Stimulated activated CD8-positive, alpha-beta memory T cell treated with anti-CD3 and anti-CD28 coated beads, Interleukin-4, amount 100 ng/mL, for 4 hours (primary cell): ENCODE measurements at places on chromosomes 3 and 15.

DNA sequence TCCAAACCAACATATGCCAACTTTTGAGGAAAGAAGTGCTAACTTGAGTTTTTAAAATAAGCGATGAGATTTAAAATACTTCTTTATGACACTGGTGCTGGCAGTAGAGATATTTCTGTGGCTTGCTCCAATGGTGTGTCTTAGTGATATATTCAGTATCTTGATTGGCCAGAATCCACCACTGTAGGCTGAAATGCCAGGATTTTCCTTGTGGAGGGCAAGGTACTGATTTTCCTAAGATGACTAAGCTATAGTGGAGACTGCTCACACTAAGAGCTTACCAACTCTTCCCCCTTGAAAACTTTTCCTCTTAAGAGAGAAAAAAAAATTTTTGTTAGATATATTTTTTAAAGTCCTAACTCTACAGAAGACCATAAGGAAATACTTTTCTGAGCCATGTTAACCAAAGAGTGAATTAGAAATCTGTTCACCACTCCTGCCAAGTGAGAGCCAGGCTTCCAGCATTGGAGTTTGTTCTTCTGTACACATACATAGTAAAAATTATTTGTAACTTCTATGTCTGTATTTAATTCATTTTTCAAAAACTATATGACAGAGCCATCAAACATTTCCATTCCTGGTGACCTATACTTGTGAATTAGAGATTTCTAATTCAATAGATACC lies 109.1 kb downstream of the PPP2R3A start:
- no peak for DNase-seq

DNA sequence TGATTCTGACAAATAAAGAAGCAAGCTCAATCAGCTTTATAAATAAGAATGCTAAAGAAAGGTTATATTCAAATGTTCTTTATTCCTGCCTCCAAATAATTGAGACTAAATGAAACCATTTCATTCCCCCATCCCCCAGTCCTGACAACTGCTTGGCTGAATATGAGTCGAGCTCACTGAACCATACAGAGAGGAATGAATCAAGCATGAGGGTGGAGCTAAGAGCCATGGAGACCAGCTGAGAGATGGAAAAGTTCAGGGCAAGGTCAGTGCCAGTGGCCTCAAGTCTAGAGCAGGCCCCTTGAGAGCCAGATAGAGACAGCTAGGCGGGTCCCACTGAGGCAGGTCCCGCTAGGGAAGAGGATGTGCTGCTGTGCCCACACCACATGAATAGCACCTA lies 188.7 kb upstream of the EIF1B start:
- DNase-seq = no peak

DNA sequence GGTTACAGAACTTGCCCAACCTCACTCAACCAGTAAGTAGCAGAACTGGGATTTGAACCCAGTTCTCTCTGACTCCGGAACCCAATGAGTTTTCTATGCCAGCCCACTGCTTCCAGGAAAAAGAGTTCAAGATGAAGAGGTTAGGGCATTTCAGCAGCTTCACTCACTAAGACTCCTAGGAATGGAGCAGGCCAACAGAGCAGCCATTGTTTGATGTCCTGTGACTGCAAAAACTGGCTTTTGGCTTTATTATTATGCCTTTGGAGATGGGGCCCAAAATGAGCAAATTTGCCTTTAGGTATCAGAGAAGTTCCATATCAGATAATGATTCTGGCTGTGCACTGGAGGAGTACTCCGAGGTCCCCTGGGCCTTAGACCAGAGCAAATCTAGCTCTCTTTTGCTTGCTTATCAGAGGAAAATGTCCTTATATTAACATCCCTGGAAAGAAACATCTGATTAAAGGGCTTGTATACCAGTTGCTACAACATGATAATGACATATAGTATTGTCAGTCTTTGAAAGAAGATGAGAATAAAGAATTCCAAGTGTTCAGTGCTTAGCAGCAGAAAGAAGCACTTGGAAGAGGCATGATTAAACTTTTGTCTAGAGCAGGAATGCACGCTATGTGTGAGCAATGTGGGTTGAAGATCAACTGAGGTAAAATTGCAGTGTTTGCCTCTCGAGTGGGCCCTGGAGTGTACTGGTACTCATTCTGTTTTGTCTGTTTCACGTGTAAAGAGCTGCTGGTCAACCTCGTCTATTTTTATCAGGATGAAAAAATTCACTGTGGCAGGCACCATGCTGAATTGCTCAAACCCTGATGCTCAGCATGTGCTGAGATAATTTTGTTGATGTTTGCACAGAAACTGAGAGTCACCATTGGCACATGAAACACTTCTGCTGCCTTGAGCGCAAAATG lies 21.8 kb upstream of the KLHL24 start:
- DNase-seq = no peak

GRCh38 chr15:67608638-67608959 lies 66.1 kb downstream of the MAP2K5 start:
- no peak for DNase-seq

- no peak for DNase-seq
Observed at GRCh38 chr3:156290924-156291271, 170.5 kb downstream of the KCNAB1 start.

DNA sequence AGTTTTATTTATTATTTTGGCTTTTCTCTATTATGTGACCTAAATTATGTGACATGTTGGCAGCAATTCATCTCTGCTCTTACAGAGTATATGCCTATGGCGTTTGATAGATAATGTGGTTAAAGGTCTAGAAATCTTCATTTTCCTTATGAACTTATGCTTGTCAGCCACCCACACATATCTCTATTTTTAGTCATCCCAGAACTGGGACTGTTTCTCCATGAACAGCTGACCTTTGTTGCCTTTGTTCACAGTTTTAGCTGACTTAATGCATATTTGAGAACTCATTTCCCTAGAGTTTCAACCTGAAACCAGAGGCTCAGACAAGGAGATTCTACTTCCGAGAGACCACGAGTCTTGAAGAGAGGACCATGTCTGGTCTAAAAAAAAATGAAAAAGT lies 176.5 kb downstream of the RAP2B start:
- no peak for DNase-seq

GRCh38 chr3:107545680-107546120 lies 22.9 kb downstream of the BBX start:
- DNase-seq = no peak

DNA sequence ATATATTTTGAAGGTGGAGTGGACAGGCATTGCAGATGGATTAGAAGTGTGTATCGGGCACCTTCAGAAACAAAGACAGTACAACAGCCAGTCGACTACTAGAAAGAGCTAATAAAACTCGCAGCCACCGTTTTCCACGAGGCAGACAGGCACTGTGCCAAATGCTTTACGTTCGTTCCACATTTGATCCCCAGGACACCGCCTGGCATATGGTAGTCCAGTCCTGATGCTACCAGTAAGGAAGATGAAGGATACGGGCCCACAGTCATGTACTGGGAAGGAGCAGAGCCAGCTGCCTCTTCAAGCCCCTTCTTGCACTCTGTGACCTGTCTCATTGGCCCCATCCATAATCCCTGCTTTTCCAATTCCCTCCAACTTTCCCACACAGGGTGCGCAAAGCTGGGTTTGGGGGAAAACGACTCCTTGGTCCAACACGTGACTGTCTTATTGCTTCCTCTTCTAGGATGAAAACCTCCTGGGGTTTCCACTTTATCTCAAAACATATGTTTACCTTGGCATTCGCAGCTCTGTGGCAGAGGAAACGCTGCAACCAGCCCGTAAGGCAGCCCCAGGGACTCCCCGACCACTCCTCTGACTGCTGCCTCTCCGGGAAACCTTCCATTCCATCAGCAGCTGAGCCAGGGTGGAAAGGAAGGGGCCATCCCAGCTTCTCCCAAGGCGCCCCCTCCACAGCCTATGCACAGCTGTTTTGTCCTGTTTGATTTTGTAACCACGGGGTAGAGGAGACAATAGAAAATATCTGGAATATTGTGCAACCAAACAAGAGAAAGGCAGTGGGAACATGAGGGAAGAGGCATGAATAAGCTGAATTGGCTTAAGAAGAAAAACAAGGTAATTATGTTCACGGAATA lies 107.4 kb downstream of the ADAMTS17 start:
- no peak for DNase-seq

DNA sequence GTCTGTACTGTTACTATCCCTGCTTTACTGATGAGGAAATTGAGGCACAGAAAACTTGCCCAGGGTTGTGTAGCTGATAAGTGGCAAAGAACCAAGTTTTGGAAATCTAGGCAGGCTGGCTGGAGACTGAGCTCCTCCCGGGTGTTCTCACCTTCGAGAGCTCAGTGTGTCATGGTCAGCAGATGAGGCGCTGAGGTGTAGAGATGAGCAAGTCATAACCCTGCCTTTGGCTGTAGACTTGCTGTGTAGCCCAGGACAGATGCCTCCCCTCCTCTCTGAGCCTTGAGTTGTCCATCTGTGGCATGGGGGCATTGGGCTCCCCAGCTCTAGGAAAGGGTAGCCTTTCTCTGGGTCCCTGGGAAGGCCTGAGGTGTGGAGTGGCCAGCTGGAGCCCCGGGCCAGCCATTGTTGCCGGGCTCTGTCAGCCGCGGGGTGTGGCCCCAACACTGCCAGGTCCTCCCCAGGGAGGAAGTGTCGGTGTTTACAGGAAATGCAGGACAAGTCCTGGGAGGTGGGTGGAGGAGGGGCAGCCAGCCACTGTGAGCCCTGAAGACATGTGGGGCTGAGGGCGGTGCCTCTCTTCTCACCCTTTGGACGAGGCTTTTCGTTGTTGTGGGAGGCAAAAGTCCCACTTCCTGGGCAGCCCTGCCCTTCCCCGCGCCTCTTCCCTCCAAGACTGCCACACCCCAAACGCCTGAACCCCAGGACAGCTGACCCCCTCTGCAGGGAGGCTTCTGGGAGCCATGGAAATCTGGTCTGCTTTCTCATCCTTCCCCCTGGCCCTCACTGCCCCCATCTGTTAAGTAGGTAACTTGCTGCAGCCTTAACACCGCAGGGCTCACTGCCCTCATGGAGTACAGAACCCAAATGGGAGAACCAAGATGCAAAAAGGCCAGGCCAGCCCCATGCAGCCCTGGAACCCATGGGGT lies 29.1 kb downstream of the FGD5 start:
- DNase-seq = no peak

GRCh38 chr3:123138839-123139444 lies 62.8 kb upstream of the SEC22A start:
- DNase-seq = no peak

DNA sequence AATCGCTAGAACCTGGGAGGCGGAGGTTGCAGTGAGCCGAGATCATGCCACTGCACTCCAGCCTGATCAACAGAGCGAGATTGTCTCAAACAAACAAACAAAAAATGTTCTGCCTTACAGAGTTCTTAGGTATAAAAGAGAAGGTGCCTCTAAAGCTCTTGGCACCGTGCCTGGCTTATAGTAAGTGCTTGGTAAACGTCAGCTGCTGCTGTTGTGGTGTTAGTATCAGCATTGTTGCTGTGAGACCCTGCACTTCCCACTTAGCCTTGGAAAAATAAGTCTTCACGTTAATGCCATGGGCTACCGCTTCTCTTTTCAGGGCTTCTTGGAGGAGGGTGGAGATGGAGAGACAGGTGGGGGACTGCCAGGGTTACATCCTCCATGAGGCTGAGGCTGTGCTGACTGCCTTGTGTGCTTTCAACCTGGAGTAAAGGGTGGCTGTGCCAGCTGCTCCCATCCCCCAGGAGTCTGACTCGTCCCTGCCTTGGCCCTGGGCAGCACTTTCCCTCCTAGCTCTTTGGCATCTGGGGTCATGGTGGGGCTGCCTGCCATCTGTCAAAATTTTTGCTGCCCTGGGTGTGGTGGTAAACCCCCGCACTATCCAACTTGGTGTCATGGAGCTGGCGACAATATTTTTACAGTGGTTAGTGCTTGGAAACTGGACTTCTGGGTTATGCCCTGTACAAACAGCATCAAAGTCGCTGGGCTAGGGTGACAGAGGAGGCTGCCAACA lies 17.8 kb downstream of the FLNB start:
- DNase-seq = no peak

GRCh38 chr15:67937153-67937761 lies 97.4 kb upstream of the RNU6-1 start:
- DNase-seq = no peak

DNA sequence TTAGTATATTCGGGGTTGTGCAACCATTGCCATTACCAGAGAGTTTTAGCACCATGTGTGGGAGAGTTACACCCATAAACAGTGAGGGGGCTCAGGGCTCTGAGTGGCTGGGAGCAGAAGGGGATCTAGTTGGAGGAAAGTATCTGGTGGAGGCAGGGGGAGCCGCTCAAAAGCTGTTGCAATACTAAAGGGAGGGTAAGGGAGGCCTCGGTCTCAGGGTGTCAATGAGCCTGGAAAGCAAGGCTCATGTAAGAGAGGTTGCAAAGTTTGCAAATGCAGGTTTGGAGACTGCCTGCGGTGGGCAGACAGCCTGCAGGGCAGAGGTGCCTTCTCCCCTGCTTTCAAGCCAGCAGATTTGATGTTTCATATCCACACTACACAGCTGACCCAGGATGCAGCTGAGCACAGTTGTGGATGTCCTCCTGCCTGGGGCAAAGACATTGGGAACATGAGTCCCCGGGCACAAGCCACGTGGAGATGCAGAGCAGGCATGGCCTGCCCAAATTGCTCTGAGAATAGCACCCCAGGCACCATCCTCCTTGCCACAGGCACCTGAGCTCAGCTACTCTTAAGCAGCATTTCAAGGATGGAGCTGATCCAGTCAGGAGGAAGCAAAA lies 181.4 kb downstream of the TLE3 start:
- DNase-seq = no peak

GRCh38 chr3:153052096-153052460 lies 109.9 kb upstream of the RAP2B start:
- DNase-seq = no peak

- no peak for DNase-seq
Observed at GRCh38 chr3:159453945-159454344, 534.7 kb upstream of the IL12A start.

DNA sequence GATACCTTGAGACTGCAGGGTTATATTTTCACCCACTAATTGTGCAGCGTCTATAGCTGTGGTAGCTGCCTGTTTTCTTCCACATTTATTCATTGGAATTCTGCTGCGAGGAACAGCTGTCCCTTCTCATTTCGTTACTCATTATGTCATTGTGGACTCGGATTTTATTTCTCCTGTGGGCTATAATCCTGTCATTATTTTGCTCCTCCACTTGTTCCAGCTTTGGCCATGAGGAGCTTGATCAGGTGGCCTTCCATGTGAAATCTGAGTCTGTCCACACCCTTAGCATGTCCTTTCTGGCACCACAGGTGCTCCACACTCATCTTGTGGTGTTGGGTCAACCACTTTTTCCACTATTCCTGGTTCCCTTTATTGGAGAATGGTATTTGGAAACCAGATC lies 14.8 kb downstream of the LYSMD4 start:
- no peak for DNase-seq

DNA sequence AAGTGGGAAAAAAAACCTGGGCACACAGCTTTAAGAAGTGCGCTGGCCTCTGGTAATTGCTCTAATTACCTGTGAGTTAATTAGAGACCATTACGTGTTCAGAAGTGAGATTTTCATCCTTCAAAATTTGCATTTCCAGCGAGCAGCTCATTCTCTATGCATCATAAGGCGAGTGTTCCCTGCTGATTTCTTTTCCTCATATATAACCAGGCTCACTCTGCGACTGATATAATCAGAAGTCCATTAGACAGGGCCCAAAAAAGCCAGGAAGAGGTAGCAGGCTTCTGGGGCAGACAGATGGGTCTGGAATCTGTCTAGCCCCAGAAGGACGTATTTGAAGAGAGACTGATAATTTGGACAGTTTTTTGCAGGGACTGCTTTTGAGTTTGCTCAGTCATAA lies 158.7 kb downstream of the MTHFS start:
- DNase-seq = no peak

- no peak for DNase-seq
Observed at GRCh38 chr3:144102421-144102820, 130.8 kb downstream of the DIPK2A start.

- no peak for DNase-seq
Observed at GRCh38 chr15:31504462-31504839, 177.8 kb downstream of the KLF13 start.

- no peak for DNase-seq
Observed at GRCh38 chr3:120477781-120478180, 27.0 kb upstream of the FSTL1 start.
